GM23338 (cell line): ENCODE measurements at places on chromosomes 2 and 18.

DNA sequence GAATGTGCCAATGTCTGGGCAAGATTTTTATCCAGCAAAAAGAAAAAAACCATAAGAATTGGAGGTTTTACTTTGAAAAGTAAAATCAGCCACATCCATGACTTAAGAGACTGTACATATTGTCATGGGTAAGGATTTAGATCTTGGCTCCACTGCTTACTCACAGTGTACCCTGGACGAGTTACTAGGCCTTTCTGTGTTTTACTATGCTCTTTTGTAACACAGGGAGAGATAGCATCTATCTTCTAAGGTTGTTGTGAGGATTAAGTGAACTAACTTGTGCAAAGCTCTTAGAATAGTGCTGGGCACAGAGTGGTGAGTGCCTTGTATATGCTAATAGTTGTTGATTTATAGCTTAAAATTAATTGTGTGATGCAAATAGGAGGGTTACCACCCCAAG is 255.9 kb downstream of the NEDD4L start:
- H3K36me3 ChIP-seq, result no peaks in the 10 kb centered on the region
- H3K4me3 ChIP-seq, result no peak overlapping the region
- no peak for DNase-seq
- no peaks in the 10 kb centered on the region for H3K27me3 ChIP-seq
- no peak overlapping the region for H3K27ac ChIP-seq

DNA sequence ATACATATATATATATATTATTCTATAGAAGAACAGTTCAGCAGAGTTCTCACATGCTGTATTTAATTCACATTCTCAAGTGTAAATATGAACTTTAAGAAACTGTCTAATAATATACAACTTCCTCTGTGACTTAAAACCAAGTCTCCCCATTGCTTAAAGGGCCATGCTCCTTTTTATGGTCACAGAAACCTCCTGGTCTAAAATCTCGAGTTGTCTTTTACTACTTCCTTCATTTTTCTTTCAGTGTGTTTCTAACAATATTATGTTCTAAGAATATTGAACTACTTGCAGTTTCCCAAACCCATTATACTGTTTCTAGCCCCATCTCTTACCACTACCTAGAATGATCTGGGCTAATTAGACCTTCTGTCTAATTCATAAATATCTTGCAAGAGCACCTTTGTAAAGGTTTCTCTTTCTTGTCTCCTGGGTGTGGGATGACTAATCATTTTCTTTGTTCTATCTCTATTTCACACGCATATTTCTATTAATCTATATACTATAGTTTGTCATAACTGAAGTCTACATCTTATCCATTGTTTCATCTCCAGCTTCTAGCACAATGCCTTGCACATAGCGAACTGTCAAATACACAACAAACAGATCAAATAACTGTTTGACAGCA is 48.8 kb downstream of the ERBB4 start:
- DNase-seq, result no peak
- H3K4me3 ChIP-seq, result no peak overlapping the region
- H3K27me3 ChIP-seq, result no peaks in the 10 kb centered on the region
- H3K27ac ChIP-seq, result no peak overlapping the region
- H3K36me3 ChIP-seq, result no peaks in the 10 kb centered on the region
- H3K4me1 ChIP-seq, result no peaks in the 10 kb centered on the region

DNA sequence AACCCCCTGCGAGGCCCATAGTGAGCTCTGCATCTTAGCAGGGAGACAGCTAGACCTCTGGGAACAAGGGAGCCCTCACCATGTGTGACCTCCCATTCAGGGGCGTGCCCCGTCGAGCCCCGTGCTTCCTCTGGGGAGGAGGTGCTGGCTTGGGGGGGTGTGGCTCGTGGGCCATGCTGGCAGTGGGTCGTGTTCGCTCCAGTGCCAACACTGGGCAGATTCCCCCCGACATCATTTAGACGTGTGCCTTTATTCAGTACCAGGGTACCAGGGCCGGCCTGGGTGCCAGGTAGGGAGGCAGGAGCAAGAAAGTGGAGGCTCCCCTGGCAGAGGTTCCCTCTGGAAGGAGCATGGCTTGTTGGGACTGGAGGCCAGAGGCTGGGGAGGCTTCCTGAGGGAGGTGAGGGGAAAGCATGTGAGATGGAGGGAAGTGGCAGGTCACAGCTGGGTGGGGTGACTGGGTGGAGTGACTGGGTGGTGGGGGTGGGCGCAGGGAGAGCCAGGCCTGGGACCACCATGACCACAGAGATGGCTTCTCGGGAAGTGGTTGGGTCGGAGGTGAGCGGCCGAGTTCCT is 15.2 kb downstream of the GPC1 start:
- no peak for DNase-seq
- H3K36me3 ChIP-seq, result no peaks in the 10 kb centered on the region
- no peak overlapping the region for H3K27ac ChIP-seq
- H3K27me3 ChIP-seq, result peaks cover 23% of the 10 kb centered on the region
- H3K4me3 ChIP-seq, result no peak overlapping the region

DNA sequence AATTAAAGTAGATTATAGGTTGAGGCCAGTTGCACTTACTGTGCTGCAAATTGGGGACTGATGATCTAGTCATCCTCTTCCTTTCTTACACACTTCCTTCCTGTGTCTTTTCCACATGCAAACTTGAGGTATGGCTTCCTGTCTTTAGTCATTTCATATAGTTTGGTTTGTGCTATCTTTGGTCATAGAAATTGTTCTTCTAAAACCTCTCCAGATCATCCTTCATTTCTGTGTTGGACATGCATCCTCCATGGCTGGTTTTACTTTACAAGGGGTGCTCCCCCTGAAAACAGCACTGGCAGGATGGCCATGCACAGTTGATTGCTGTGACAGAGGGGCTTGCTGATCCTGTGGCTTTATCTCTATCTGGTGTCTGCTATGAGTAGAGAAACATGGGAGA is 36.5 kb downstream of the MGAT5 start:
- no peaks in the 10 kb centered on the region for H3K27me3 ChIP-seq
- H3K4me3 ChIP-seq, result no peak overlapping the region
- no peak overlapping the region for H3K27ac ChIP-seq
- no peak for DNase-seq

DNA sequence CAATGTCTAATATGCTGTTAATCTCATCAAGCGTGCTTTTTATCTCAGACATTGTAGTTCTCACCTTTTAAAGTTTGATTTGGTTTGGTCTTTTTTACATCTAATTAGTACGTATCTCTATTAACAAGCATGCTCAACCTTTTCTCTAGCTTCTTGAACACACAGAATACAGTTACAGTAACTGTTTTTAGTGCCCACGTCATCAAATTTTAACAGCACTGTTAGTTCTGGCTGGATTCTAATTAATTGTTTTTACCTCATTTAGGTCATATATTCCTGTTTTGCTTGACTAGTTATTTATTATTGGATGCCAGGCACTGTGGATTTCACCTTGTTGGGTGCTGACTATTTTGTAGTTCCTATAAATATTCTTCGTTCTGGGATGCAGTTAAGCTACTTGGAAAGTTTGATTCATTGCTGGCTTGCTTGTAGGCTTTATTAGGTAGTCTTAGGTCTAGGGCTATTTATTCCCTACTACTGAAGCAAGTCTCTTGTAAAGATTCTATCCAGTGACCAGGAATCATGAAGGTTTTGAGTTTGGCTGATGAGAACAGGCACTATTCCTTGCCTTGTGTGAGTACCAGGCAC is 263.0 kb downstream of the ETAA1 start:
- H3K27ac ChIP-seq, result no peak overlapping the region
- no peaks in the 10 kb centered on the region for H3K27me3 ChIP-seq
- no peaks in the 10 kb centered on the region for H3K4me1 ChIP-seq
- H3K4me3 ChIP-seq, result no peak overlapping the region

DNA sequence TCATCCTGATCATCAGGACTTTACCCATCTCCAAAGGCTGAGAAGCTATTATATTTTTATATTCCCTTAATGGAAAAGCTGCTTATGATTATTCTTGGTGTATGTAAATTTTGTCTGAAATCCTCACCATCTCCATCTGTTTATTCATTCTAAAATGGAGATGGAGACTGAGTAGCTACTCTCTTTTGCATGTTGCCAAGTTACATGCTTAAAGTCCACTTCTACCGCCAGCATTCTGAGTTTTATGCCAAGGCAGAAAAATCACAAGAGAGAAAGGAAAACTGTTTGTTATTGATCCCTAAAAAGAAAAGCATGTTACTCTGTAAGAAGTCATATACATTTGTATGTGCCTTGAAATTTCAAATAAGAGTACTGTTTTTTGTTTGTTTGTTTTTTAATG is 94.4 kb upstream of the NOSTRIN start:
- no peaks in the 10 kb centered on the region for H3K36me3 ChIP-seq
- H3K27ac ChIP-seq, result no peak overlapping the region
- H3K27me3 ChIP-seq, result no peaks in the 10 kb centered on the region
- DNase-seq, result no peak
- no peaks in the 10 kb centered on the region for H3K4me1 ChIP-seq
- no peak overlapping the region for H3K4me3 ChIP-seq

DNA sequence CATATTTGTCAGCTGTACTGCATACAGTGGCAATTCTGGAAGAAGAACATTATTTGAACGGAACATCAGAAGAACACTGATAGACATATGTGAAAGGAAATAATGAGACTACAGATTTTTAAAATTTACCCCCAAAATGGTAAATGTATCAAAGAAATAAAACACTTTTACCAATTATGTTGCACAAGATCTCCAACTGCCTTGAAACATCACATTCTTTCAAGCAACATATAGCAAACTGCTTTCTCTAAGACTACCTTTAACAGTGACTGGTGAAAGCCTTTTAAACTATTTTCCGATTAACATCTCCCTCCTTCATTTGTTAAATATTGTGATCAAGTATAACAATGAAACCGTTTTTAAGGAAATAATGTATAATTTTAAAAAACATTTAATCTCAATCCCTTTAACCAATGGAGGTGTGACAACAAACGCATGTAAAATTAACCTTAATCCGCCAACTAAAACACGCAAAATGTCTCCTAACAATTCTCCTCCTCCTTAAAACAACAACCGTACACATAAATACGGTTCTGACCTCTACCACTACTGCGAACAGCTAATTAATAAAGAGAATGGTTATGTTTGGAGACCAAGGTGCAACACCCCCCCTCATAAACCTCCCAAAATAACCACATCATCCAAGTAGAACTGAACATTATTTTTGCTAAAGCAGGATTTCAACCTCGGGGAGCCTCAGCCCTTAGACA is 2.4 kb downstream of the FBXO11 start:
- H3K27me3 ChIP-seq, result no peaks in the 10 kb centered on the region
- H3K4me3 ChIP-seq, result peak overlapping the region; percentile 83
- no peak overlapping the region for H3K27ac ChIP-seq
- no peaks in the 10 kb centered on the region for H3K36me3 ChIP-seq
- H3K4me1 ChIP-seq, result peaks cover 9% of the 10 kb centered on the region

DNA sequence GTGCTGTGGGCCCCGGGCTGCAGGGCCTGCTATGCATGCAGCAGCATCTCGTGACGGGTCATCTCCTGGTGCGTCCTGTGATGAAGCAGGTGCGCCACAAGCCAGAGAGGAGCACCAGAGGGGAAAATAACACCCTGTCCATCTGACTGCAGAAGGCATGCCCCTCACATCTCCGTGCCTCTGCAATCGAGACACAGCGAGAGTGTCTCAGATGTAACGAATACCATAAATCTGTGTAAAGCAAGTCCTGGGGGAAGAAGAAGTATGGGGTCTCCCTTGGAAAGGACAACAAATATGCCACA is 137.5 kb downstream of the PTGR3 start:
- H3K27me3 ChIP-seq, result no peaks in the 10 kb centered on the region
- no peak overlapping the region for H3K27ac ChIP-seq
- H3K4me3 ChIP-seq, result no peak overlapping the region
- H3K36me3 ChIP-seq, result no peaks in the 10 kb centered on the region
- no peak for DNase-seq
- no peaks in the 10 kb centered on the region for H3K4me1 ChIP-seq

DNA sequence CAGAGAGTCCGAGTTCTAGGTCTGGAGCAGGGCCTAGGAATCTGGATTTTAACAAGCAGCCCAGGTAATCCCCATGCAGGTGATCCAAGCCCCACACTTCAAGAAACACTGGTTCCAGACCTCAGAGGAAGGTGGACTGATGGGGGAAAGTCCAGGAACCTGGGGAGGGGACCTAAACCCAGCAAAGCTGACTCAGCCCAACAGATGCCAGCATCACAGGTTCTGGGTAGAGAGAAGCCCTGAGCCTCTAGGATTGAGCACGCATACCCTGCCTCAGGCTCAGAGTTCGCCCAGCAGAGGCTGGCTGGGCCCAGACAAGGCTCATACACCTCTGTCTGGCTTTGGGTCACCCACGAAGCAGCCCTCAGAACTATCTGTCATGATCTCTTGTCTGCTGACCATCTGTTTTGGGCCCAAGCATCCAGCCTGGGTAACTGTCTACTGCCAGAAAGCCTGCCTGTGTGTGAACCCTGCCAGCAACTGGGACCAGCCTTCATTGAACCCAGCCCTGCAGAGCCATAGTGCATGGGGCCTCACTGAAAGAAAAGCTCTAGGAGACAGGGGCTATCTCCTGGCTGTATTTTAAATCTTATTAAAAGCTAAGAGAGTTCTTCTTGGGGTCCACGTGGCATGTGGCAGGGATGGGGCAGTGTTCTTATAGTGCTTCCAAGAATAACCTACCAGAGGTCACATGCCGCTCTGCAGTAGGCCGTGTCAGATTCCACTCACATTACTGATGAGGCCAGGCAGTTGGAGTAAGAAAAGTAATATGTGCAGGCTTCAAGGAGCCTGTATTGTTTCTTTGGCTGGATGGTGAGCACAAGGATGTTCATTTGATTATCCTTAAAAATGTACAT is 7.4 kb downstream of the TMEM127 start:
- no peaks in the 10 kb centered on the region for H3K27me3 ChIP-seq
- H3K27ac ChIP-seq, result no peak overlapping the region
- no peak for DNase-seq
- H3K4me3 ChIP-seq, result no peak overlapping the region
- H3K4me1 ChIP-seq, result no peaks in the 10 kb centered on the region; the same call in 1 of the 2 replicates

DNA sequence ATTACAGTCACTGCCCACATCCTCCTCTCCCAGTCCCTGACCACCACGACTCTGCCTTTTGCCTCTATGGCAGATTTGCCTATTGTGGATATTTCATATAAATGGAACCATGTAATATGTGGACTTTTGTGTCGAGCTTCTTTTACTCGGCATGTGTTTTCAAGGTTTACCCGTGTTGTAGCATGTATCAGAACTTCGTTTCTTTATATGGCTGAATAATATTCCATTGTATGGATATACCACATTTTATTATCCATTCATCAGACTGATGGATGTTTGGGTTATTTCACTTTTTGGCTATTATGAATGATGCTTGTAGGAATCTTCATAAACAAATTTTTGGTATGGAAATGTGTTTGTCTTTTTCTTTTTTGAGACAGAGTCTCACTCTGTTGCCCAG is 24.2 kb upstream of the E2F6 start:
- H3K27me3 ChIP-seq, result no peaks in the 10 kb centered on the region
- H3K4me3 ChIP-seq, result no peak overlapping the region
- no peak for DNase-seq
- peaks cover 6% of the 10 kb centered on the region; the same call in 1 of the 2 replicates for H3K4me1 ChIP-seq

- no peak for DNase-seq
- H3K36me3 ChIP-seq, result no peaks in the 10 kb centered on the region
- H3K27me3 ChIP-seq, result no peaks in the 10 kb centered on the region
- H3K4me1 ChIP-seq, result peaks cover 31% of the 10 kb centered on the region
- no peak overlapping the region for H3K4me3 ChIP-seq
These were observed 67.4 kb upstream of the PNPT1 start for GRCh38 chr2:55761024-55761423.
